Fibroblast of skin of abdomen (primary cell): ENCODE measurements at places on chromosomes 5 and 9.

GRCh38 chr9:21320465-21320864 lies 14.7 kb downstream of the KLHL9 start:
- DNase-seq, result no peak

DNA sequence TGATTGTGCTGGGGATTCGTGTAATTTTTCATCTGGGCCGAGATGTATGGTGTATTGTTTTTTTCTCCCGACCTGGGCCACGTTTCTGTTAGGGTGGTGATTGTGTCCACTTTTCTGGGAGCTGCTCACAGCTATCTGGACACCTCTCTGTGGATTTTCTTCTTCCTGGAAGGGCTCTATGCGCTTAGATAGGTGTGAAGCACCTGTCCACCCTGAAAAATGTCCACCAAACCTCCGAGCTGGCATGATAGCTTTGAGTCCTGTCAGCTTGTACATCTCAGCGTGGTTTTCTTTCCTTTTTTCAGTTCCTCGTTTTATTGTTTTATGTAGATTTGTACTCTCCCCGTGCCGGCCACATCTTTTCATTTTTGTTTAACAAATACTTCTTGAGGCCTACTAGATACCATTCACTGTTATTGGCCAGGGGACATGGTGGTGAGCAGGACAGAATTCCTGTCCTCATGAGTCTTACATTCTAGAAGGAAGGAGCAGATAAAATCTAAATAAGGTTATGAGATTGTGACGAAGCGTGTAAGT lies 1.1 kb downstream of the UGCG start:
- peak; percentile 22 for DNase-seq

GRCh38 chr5:41003670-41004376 lies 67.3 kb downstream of the MROH2B start:
- no peak for DNase-seq

GRCh38 chr5:123557907-123558306 lies 45.9 kb downstream of the CSNK1G3 start:
- no peak for DNase-seq

DNA sequence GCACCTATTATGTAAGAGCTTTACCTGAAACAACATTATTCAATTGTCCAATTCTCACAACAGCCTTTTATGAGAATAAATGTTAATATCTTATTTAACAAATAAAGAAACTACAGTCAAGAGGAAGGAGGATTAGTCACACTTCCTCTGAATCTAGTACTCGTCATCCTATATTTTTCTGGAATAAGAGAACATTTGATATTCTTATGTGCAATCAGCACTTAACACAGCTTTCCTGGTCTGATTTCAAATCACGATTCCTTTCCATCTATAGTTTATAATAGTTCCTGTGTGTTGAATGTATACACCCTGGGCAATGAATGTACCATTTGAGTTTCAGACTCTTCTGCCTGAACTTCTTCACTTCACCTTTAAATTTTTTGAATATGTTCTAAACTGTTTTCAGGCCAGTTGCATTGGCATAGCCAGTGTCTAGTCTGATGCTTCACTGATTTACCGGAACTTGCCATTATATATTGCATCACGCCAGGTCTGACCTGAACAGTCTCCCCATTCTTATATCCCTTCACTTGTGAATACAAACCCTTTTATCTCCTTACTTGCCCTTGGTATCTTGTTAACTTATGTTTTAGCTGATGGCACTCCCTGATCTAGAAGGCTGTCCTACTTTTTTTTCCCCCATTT lies 698.3 kb downstream of the MAT2B start:
- DNase-seq, result no peak

DNA sequence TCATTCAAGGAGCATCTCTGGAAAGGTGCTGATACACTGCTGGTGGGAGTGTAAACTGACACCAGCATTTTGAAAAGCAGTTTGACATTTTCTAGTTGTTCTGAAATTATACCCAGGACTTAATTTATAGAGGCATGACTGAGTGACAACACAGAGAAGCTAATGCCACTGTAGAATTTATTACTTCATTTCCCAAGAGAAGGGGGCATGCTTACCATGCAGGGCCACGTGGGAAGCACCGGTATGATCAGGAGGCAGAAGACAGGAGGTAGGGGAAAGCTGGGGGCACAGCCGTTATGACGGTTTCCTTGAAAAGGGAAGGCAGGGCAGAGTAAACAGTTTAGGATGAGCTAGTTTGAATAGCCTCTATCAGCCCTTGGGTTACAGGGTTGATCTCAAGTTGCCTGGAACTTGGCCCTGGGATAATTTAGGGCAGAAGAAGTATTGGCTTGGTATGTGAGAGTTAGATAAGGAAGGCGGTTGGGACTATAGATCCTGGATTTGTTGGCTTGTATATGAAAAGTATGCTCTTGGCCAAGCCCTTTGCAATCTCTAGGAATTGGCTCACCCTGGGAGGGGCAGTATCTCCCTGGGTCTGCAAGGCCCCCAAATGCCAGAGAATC lies 305.7 kb downstream of the ENC1 start:
- no peak for DNase-seq
